ENCODE measurements at places on chromosomes 5 and 9.

- no peak for DNase-seq
Measured at GRCh38 chr5:142156839-142157463, 48.4 kb downstream of the NDFIP1 start.

DNA sequence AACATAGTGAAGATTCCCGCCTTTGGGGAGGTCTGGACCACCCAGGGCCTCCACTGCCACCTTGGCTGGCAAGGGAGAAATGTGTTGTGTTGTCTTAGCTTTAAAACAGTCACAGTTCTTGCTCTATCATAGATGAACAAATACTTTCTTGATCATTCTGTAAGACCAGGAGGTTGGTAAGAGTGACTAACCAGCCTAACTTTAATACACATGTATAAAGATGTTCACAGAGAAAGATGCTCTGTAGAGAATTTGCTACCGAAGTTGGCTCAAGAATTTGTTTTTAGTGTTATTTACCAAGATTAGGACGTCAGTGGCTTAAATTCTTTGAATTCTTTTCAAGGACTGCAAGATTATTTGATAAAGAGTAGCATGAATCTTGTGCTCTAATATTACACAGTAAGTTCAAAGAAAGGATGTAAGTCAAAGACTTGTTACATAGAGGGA, 28.4 kb downstream of the GLRX start:
- no peak for DNase-seq

- no peak for DNase-seq
Measured at GRCh38 chr9:123821619-123822018, 108.3 kb downstream of the DENND1A start.

DNA sequence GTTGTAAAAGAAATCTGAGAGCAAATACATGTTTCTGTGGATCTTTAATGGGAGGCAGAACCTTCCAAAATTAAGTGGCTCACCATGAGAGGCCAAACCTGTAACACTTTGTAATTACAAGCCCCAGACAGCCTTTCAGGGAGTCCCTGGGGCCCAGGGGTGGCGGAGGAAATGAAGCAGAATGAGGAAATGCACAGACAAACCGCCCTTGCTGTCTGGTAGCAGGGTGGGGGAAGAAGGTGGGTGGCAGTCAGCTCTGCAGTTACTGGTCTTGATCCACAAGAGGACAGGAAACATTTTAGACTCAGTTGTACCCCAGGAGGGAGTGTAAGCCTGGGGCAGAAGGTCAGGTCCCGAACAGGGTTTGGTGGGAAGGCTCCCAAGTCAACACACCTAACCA, 6.5 kb downstream of the ARL14EPL start:
- no peak for DNase-seq

- no peak for DNase-seq
Measured at GRCh38 chr9:89679016-89679415, 74.2 kb downstream of the GADD45G start.

DNA sequence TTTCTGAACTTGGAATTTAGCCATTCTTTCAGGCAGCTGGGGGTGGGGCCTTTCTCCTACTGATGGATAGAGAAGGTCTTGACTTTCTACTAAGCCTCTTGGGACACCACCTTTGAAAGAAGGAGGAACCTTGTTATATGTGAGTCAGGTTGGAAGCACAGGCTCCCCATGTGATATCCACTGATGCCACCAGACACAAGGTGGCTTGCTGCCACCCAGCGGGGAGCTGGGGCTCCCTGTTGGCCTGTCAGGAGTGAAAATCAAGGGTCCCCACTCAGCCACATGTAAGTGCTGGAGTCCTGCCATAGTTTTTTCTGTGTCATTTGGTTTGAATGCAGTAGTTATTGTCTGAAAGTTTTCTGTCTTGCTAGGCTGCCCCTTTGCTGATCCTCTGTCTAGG, 252.4 kb upstream of the NFIL3 start:
- DNase-seq = no peak

- DNase-seq = no peak
Measured at GRCh38 chr5:180464603-180464970, 29.6 kb upstream of the CNOT6 start.

GRCh38 chr9:125437771-125438221, 176.2 kb downstream of the GAPVD1 start:
- peak; percentile 49 for DNase-seq

- DNase-seq = no peak
Measured at GRCh38 chr5:62627121-62627520, 48.5 kb downstream of the LRRC70 start.

GRCh38 chr9:116271991-116272390, 118.4 kb downstream of the PAPPA start:
- DNase-seq = no peak

GRCh38 chr9:136975644-136976043, 1.7 kb upstream of the PTGDS start:
- no peak for DNase-seq

DNA sequence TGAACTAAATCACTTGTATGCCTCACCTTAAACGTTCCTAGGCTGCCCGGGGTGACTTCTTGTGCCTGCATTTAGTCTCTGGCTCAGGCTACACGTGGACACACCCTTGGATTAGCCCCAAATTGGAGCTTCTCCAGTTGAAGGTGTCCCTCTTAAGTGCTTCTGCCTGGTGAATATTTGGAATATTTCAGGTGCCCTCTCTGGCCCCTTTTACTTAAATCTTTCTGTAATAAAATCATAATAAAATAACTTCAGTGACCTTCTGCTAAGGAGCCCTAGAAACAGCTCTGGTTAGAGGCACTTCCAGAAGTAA, 74.3 kb upstream of the KLF9 start:
- no peak for DNase-seq

- peak; percentile 89 for DNase-seq
Measured at GRCh38 chr9:89179895-89180734, 1.5 kb upstream of the SHC3 start.

GRCh38 chr9:34552986-34553385, 30.2 kb upstream of the ENHO start:
- no peak for DNase-seq

GRCh38 chr9:22031655-22032411, 22.7 kb upstream of the CDKN2B start:
- DNase-seq = no peak

DNA sequence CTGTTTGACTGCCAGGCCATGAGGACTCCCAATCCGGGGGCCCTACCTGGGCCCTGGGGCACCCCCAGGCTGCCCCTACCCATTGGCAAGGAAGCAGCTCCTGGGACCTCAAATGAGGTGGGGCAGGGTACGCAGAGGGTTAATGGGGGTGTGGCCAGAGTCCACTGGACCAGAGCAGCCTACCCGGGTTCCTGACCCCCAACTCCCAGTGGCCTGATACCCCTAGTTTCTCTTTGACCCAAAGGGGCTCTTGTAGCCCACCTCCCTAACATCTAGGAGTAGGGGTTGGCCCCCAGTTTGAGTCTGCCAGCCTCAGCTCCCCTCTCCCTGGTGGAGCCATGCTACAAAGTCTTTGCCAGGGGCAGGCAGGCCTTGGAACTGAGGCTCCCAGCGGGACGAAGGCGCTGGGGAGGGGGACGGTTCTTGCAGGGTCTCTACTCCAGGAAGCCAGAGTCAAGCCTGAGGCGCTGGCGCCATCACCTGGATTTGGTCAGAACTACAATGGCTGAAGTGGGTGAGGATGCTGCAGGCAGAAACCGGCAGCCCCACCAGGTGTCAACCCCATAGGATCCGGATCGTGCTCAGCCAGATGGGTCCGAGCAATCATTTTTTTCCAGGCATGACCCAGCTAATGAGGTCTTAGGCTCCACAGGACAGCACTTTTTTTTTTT, 8.4 kb upstream of the CERCAM start:
- DNase-seq = no peak

DNA sequence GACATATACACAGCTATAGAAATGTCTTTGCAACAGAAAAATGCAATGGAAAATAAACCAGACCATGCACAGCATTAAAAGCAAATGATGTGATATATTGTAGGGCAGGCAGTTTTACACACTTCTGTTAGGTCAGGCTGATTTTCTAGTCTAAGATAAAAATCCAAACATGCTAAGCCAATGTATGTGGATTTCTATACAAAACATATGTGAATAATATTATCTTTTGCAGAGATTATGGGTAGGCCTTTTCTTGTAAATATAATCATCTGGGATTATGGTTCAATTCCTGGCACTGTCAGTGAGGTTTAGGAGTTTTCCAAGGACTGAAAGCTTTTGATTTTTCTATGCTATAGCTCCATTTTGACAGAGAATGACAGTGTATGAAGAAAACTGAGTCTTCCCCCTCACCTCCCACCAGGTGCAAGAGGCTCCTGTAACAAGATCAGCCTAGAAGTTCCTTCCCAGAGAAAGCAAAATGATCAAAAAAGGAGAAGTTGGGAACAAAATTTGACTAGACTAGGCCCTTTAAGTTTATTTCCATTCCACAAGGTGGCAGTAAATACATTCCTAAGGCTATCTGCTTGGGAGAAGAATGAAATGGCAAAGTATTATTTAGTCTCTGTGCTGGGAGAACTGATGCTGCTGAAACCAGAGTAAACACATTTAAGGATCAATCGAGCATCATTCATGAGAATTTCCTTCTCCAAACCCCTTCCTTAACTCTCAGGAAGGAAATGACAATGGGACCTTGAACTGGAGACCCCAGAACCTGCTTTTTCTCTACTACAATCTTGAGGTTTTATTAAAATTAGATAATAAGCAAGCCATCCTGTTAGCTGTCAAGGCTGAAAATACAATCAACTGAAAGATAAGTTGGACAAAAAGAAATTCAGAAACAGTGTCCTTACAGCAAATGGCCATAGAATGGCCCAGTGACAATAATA, 133.0 kb upstream of the TUT7 start:
- DNase-seq = no peak

DNA sequence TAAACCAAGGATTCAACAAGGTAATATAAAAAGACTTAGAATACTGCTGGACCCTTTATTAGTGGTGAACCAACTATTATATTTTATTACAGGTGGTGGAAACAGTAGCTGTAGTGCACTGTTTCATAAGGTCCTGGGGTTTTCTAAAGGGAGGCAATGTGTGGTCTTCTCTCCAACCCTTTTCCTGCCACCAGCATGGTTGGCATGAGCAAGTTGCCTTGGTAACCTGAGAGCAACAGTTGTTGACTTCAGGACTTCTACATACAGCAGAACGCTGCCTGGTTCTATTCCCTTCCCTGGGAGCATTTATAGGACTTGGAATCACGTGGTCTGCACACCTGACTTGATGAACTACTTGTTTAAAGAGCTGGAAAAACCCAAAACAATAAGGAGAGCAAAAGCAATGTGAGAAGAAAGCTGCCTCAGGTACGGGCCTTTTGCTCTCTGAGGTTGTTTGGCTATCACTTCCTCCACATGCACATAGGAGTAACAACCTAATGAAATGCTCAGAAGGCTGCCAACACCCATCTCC, 81.1 kb upstream of the RAI14 start:
- no peak for DNase-seq

DNA sequence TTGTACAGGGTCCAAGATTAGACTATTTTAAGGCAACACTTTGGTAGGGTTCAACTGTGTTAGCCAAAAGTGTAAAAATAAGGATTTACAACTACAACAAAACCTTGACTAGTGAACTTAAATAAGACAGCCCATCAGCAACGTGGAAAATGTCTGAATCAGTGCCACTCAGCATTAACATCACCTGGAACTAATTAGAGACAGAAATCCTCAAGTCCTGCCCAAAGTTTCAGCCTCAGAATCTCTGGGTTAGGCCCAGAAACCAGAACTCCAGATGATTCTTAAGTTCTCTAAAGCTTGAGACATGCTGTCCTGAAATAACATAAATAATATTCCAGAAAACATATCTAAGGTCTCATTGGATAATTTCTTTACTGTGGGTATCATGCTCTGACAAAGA, 118.6 kb downstream of the SEMA6A start:
- DNase-seq = no peak

DNA sequence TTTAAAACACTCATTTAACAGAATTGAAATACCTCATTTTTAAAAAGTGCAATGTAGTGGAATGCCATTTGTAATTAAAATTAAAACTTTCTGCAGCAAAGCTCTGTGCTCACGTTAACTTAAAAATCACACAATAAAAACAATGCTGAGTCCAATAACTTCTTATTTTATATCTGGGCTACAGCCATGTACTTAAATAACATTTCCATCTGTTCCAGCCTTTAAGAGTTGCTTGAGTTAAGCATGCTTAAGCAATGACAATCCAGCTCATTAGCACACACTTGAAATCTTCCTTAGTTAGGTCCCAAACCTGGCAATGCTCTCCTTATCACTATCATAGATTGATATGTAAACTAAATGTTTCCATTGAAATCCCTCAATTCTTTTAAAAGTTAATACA, 132.3 kb upstream of the CDH12 start:
- no peak for DNase-seq

GRCh38 chr5:124887223-124887622, 140.8 kb upstream of the ZNF608 start:
- no peak for DNase-seq

DNA sequence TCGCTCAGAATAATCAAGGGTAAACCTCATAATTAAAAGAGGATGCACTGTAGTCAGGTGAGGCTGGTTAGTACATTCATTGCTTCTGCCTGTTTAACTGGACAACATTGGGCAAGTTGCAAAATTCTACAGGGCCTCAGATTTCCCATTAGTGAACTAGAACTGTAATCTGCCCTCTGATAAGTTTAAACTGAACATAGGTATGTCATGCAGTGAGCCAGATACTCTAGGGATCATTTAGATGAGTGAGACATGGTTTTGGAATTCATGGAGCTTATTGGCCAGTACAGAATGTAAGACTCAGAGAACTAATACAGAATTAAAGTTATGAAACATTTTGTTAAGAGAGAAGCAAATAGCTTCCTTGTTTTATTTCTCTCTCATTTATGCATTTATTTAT, 35.9 kb downstream of the RNF44 start:
- DNase-seq = no peak

All from coronary artery (tissue), 2 donors.